CD4-positive, alpha-beta T cell treated with Interleukin-4 for 4 hours (primary cell): ENCODE measurements at places on chromosomes 13 and 19.
A peak's percentile ranks its signal among the peaks of the same experiment; 100 is the strongest.

DNA sequence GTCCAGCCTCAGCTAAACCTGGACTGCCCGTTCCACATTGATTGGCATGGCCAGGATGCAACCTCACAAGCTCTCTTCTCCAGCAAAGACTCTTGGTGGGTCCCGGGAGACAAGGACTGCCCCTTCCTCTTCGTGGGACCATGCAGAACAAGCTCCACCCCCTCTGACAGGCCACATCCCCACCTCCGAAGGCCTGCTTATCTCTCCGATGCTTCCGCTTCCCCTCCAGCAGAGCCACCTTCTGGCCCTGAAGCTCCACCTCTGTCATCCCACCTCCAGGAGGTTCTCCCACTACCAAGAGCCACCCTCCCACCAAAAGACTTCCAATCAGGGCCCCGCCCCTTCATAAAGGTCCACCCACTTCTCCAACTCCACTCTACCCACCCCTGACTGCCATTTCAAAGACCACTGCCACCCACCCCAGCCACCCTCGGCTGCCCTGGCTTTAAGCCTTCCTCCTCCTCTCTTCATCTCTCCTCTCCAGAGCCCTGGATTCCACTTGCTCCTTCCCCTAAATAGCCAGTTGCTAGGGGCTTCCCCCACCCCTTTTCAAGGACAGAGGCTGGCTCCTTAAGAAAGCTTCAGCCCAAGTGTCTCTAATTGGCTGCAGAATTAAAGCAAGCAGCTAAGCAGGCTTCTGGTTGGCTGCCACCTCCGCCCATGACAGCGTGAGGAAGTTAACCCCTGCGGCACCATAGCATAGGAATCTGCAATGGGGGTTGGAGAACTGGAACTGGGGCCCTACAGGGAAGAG, 9.9 kb downstream of the LRFN1 start:
- DNase-seq, result no peak

DNA sequence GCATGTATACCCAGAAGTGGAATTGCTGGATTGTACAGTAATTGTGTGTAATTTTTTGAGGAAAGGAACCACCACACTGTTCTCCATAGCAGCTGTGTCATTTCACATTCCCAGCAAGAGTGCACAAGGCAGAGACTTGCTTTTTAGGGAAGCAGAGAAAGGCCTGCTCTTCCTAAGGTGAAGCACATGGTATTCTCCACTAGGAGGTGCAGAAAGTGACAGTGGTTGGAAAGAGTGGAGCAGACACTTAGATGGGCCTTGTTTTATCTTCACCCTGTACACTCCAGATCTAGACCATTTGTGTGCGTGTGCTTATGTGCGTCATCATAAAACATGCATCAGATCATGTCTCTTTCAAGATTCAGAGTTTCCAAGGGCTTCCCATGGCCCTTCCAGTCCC, 35.0 kb downstream of the FAM124A start:
- DNase-seq, result no peak

DNA sequence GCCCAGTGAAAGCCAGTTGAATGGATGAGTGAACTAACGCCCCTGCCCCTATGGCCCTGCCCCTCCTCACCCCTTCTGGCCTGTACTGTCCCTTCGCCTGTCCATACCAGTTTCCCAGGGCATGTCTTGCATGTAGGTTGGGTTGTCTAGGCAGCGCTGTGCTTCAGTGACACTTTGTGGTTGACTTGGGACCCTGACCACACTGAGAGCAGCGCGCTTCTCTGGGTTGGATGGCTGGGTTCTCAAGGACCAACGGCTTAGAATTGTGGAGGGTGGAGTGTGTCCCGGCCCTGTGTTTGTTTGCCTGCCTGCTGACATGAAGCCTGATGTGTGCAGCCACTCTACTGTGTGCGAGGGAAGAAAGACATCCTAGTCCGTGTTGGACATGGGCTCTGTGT, 15.8 kb downstream of the GATAD2A start:
- no peak for DNase-seq

DNA sequence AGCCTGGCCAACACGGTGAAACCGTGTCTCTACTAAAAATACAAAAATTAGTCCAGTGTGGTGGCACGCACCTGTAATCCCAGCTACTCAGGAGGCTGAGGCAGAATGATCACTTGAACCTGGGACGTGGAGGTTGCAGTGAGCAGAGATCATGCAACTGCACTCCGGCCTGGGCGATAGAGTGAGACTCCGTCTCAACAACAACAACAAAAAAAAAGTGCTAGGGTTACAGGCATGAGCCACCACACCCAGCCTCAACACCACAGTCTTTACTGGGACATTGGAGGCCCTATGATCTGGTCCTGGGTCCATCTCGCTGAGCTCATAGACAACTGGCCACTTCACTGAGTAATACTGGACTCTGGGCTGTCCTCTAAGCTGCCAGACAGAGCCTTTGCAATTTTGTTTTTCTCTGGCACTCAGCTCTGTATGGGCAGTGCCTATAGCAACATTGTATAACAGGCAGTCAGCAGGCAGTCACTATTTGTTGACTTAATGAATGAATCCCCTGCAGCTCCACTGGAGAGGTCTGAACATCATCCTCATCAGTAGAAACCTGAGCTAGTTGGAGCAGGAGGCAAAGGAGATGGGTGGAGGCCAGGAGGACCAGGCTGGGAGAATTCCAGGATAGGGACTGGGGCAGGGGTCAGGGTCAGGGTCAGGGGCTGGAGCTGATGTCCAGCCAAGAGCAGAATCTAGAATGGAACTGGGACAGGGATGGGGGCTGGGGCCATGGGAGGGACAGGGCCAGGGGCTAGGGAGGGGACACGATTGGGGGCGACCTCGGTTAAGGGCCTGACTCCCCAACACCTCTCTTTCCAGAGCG, 8.1 kb downstream of the BLOC1S3 start:
- DNase-seq, result no peak

- DNase-seq, result no peak
These were observed 823 bp upstream of the ZNF567 start for GRCh38 chr19:36686365-36687213.

GRCh38 chr19:19475849-19476828, 39.2 kb downstream of the TSSK6 start:
- DNase-seq, result no peak

- no peak for DNase-seq
These were observed 62.1 kb upstream of the ZNF536 start for GRCh38 chr19:30309905-30310601.

GRCh38 chr19:23823952-23824389, 65.3 kb upstream of the ZNF681 start:
- peak; percentile 17 for DNase-seq

GRCh38 chr19:49676136-49676783, 811 bp upstream of the PRMT1 start:
- DNase-seq, result no peak

- DNase-seq, result no peak
These were observed 8.4 kb upstream of the HTR2A start for GRCh38 chr13:46905249-46905648.

DNA sequence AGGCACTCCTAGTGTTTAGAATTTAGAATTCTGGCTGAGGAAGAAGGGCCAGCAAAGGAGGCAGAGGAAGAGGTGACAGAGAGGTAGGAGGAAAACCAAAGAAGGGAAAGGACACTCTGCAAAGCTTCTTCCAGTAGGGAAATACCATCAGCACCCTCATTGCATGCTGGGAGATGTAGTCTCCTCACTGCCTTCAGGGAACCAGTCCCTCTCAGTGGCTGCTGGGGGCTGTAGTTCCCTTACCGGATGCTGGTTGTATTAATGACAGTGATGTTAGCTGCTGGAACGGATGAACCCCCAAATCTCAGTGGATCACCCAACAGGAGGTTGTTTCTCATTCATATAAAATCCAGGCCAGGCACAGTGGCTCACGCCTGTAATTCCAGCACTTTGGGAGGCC, 10.1 kb downstream of the GRIN2D start:
- peak; percentile 64 for DNase-seq

GRCh38 chr13:42864952-42865767, 83.8 kb downstream of the FAM216B start:
- no peak for DNase-seq

DNA sequence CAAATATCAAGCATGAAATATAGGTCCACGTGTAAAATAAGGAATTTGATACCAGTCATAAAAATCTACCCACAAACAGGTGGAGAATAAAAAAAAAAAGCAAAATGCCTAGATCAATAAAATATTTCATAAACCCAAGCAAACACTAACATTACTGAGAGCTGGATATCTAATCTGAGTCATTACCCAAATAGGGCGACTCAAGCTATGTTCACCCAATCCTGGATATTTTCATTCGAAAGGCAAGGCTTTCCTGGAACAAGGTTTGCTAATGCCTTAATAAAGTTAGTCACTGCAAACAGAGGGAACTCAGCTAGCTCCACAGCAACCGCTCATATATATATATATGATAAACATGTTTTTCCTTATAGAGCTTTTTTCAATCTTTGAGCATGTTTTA, 33.5 kb upstream of the TM9SF2 start:
- no peak for DNase-seq

GRCh38 chr13:109454167-109454917, 332.0 kb downstream of the IRS2 start:
- DNase-seq, result no peak

GRCh38 chr13:45811891-45812694, 39.5 kb downstream of the SIAH3 start:
- DNase-seq, result no peak

- peak; percentile 13 for DNase-seq
These were observed 20.6 kb upstream of the USP29 start for GRCh38 chr19:57099199-57099661.

DNA sequence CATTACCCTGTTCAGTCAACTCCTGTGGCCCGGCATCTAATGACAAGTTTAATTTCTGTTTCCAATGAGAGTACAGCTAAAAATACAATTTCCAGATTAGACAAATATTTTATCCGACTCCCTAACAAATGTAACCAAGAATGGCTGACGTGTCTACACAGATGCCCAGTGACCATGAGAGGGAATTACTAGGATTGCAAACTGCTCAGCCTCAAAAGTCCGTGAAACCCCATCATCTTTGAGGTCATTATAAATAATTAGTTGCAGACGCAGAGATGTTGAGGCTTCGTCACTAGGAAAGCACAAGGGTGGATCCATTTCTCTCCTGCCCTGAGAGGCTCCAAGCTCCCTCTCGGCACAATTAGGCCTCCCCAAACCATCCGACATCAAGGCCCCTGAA, 104.1 kb upstream of the ZNF507 start:
- DNase-seq, result no peak

DNA sequence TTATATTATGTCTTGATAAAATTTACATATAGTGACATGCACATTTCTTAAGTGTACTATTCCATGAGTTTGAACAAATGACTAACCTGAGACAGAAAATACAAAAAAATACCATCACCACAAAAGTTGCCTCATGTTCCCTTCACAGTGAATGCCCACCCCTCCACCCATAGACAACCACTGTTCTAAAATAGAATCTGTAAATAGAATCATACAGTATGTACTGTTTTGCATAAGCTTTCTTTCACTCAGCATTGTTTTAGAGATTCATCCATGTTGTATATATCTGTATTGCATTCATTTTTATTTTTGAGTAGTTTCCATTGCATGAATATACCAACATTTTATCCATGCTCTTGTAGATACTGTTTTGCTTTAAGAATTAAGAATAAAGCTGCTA, 23.3 kb upstream of the RBM26 start:
- no peak for DNase-seq

- no peak for DNase-seq
These were observed 6.1 kb downstream of the NAPSA start for GRCh38 chr19:50359328-50359818.

- peak; percentile 17 for DNase-seq
These were observed 758 bp upstream of the CACNG7 start for GRCh38 chr19:53908106-53908934.

- DNase-seq, result no peak
These were observed 593.8 kb downstream of the OLFM4 start for GRCh38 chr13:53622456-53622855.

- no peak for DNase-seq
These were observed 14.0 kb downstream of the SBNO2 start for GRCh38 chr19:1159864-1160595.

- peak; percentile 51 for DNase-seq
These were observed 8.1 kb downstream of the STK11 start for GRCh38 chr19:1213391-1214286.

DNA sequence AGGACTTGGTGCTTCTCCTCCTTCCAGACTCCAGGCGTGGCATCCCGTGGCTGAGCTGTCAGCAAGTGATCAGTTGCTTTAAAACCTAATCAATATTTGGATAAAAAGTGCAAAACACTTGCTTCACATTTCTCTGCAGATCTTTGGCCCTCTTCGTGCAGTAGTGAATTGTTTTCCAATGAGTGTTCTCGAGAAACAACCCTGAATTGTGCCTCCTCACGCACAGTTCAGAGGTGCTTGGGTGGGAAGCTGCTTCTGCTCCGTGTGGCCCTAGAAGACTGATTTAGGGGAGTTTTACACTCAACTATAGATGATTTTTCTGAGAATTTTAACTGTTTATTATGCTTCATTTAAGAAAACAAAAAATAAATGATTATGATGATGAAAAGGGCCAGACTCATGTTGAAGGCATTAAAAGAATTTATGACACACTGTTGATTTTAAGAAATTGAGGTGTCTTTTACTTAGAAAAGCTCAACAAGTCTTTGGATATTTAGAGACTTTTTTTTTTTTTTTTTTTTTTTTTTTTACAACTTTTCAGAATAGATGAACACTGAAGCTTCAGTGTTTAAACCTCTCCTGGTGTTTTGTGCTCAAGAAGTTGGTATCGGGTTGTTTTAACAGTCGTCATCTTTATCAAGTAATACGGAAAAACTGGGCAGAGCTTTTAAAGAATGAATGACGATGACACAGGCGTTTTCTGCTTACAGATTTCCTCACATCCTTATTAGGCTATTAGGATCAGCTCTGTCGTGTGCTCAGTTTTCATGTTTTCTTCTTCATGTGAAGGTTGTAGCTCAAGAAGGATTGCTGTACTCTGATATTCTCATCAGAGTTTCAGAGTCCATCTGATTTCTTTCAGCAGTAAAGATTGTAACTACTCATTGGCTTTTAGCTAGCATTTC, 39.5 kb upstream of the TEX29 start:
- DNase-seq, result no peak

DNA sequence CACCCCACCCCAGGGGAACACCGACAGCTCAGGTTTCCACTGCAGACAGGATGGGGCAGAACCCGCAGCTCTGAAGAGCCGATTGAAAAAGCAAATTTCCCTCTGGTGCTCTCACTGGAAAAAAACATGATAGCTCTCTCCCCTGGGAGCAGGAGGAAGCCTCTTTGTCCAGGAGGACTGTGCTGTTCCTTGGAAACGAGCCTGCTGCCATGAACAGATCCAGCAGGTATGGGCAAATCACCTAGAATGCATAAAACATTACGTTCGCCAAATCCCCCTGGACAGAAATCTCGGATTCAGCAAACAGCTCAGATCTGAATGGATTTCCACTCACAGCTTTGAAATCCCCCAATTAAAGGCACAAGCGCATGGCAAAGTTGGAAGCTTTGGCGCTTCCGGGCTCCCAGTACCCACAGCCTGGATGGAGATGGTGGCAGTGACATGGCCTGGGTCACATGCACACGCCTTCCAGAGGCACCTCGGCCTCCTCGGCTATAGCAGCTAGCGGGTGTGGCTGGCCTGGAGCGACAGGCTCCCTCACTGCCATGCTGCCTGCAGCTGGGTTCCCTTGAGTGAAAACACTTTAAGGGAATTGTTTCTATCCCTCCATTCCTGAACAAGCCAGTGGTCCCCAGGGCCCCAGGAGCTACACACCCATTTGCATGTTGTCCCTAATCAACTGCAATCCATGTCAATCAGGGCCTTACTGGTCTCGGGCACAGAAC, 59.1 kb downstream of the CEBPG start:
- no peak for DNase-seq

GRCh38 chr19:42090672-42091071, 14.7 kb downstream of the ZNF574 start:
- no peak for DNase-seq
